Activated CD4-positive, CD25-positive, alpha-beta regulatory T cell treated with anti-CD3 and anti-CD28 coated beads, Interleukin-2, amount 50 U/mL, for 24 hours (primary cell): ENCODE measurements at places on chromosomes 4 and X.

DNA sequence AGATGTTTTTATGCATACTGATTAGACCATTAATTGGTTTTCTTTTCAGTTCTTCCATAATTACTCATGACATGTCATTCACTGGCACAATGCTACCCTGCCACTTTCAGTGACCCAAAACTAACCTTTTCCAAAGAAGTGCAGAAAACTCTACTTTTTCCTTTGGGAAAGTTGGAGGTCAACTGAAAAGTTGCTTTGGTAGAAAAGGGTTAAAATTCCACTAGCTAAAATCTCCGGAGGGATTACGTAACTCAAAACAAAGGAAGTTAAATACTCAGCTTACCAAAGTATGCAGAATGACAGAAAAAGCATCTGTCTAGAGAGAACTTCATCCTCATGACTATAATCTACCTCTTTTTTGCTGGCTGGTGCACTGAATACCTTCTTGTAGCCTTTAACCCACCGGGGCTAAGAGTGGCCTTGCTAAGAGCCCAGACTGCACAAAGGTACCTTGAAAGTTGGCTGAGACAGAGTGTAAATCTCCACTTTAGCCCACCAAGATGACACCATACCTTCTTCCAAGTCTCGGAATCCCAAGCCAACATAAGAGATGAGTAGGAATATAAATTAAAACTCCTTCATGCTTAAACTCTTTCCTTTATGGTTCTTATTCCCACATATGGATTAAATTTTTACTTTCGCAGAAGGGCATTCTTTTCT, 1099.5 kb upstream of the INTU start:
- ATAC-seq, result no peak

GRCh38 chr4:78369679-78370078, 181.9 kb upstream of the ANXA3 start:
- no peak for ATAC-seq

DNA sequence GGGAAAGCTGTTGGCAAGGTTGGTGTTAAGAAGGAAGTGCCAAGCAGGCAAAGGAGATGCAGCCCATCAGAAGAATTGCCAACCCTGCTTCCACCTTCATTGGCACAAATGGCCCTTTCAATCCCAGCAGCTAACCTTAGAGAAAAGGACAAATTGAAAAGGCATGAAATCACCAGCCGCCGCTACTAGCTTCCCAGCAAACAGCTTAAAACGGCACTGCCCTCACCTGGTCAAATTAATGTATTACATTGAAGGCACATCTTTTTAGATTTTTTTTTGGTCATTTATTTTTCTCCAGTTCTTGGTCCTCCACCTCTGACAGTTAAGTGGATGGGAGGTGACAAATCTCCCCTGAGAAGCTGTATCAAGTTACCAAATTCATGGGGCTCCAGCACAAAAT, 51.0 kb upstream of the NHSL2 start:
- ATAC-seq, result no peak

GRCh38 chr4:5364406-5364805, 313.1 kb downstream of the STK32B start:
- no peak for ATAC-seq

DNA sequence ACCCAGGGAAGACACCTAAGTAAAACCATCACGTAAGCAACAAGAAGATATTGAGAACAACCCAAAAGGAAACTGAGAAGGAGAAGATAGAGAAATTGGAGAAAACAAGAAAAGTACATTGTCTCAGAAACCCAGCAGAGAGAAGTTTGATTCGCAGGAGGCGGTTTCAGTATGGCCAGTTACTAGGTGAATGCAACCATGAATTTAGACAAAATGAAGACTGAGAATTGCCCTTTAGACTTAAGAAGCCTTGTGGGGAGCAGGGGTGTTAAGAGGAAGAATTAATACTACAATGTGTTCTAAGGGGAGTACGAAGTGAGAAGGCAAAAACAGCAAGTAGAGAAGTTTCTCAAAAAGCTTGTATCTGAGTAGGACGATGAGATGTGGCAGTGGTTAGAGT, 229.3 kb upstream of the NEIL3 start:
- no peak for ATAC-seq

DNA sequence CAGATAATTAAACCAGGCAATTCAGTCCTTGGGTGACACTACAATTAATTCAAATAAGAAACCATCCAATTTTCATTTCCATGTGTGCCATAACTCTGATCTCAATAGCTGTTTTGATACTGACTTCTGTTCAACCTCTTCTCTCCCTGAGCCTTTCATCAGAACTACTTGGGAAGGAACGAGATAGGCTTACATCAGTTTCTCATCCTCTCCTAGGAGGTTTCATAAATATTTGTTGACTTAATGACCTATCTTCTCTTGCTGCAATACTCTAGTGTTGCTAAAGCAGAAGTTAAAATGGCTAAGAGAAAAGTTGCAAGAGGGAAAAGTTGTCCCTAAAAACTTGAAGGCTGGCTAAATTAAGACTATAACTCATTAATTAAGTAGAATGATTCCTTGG, 41.8 kb downstream of the PRKG2 start:
- no peak for ATAC-seq

- no peak for ATAC-seq
Observed at GRCh38 chr4:101961144-101961543, 170.6 kb downstream of the BANK1 start.
